ENCODE measurements at places on chromosomes 13 and 19.

DNA sequence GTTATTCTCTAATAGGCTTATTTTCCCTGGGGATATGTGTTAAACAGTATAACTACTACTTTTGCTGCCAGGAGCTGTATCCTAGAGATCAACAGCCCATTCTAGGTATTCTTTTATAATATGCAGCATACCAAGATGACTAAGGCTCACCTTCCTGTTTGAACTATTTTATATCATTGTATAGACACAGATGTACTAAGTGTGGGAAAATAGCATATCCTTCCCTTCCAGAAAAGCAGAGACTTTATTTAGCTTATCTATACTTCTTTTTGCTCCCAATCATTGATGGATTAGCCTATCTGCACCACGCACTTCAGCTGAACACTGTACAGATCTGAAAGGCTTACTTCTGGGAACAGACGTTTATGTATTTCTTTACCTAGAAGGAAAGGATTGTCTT, 82.6 kb downstream of the MAB21L1 start:
- no peak for DNase-seq

- no peak for DNase-seq
These were observed 29.1 kb upstream of the CSNK1A1L start for GRCh38 chr13:37134411-37135041.

GRCh38 chr19:34274284-34274826, 20.0 kb downstream of the GARRE1 start:
- DNase-seq, result no peak

GRCh38 chr13:95197548-95197947, 103.7 kb downstream of the ABCC4 start:
- no peak for DNase-seq

- DNase-seq, result no peak
These were observed 21.8 kb downstream of the SACS start for GRCh38 chr13:23411706-23412105.

- DNase-seq, result no peak
These were observed 10.3 kb downstream of the IER2 start for GRCh38 chr19:13160557-13160956.

DNA sequence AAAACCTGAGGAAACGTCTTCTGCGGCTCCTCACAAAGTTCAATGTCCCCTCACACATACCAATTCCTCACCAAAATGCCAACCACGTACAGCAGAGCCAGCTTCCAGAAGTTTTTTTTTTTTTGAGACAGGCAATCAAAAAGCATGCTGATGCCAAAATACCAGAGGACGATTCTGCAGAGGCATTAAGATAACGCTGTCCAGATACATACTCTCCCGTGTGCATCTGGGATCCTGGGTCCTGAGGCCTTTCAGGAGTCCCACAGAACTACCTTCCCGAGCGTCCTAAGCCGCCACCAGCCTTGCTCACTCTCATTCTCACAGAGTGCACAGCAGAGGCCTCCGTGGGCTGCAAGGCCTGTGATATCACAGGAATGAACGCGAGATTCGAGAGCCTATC, 5.0 kb downstream of the DCUN1D2 start:
- DNase-seq, result no peak

DNA sequence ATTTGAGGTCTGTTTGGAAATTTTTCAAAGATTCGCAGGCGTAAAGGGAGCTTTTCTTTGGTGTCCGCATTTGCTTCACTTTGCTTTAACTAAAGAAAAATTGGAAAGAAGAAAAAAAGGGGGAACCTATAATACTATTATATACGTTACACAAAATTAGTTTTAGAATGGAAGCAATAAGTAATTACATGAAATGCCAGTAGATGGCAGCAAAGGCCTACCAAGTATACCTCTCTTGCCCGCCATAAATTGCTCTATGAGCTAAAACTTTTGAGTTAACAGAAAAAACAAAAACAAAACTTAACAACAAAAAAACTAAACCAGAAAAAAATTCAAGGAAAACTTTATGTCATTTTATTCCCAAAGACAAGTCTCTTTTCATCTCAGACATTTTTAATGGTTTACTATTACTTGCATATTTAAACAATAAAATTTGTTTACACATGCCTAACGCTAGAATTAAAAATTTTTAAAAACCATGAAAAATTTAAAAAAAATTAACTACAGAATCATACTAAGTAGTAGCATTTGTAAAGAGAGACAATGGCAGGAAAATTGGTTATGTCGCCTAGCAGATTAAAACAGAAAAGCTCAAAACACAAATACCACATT, 271.4 kb downstream of the NALCN start:
- peak; percentile 54 for DNase-seq

DNA sequence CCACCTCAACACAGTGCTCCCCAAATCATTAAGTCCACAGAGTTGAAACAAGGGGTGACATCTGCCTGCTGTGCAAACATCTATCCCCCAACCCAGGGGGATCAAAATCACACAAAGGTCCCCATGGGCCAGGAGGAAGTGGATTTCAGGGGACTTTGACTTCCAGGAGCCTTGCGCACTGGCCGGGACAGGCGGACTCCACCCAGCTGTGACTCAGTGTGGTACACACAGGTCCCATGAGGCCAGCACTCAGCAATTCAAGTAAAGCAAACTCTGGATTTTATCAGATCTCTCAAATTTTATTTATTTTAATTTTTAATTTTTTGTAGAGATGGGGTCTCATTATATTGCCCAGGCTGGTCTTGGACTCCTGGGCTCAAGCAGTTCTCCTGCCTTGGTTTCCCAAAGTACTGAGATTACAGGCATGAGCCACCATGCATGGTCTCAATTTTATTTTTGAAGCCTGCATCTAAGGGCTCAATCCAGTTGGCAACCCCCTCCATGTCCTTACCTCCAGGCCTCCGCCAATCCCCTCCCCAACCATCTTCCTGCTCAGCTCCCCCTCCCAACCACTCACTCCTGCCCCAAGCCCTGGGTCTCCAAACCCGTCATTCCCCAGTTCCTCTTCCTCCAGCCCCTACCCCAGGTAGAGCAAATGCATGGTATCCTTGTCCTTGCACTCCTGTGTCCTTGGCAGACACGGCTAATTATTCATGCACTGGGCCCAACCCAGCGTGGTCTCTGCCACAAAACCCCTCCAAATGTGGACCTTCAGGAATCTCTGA, 18.2 kb downstream of the ARHGAP33 start:
- DNase-seq, result no peak

- DNase-seq, result no peak
These were observed 572 bp downstream of the SHISA2 start for GRCh38 chr13:26051231-26051656.

- peak; percentile 75 for DNase-seq
These were observed 21.7 kb upstream of the ZNF429 start for GRCh38 chr19:21483589-21484170.

GRCh38 chr19:722553-723101, 13.9 kb downstream of the PALM start:
- no peak for DNase-seq

- peak; percentile 81 for DNase-seq
These were observed 3.1 kb upstream of the CTXN1 start for GRCh38 chr19:7928741-7929701.

GRCh38 chr13:79901336-79901735, 420.4 kb downstream of the NDFIP2 start:
- DNase-seq, result no peak

GRCh38 chr13:104296286-104296685, 1230.1 kb upstream of the SLC10A2 start:
- no peak for DNase-seq

GRCh38 chr19:55623130-55623529, 1.2 kb downstream of the ZNF784 start:
- DNase-seq, result no peak

DNA sequence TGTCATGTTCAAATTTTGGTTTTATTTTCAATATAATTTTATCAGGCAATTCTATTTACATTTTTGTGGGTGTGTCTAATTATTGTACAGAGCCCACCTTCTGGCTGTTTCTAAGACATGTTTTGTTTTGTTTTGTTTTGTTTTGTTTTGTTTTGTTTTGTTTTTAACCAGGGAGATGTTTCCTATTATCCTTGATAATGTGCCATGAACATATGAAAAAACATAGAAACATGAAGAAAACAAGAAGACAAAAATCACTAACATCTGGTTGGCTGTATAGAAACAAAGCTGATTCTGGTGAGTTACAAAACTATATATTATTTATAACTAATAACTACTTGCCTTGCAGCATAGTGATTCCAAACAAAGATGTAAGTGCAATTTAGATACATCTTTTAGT, 128.1 kb upstream of the TRPC4 start:
- no peak for DNase-seq

GRCh38 chr13:107867701-107868661, 347.4 kb downstream of the LIG4 start:
- DNase-seq, result no peak
